ENCODE measurements at places on chromosomes 7 and 10.

DNA sequence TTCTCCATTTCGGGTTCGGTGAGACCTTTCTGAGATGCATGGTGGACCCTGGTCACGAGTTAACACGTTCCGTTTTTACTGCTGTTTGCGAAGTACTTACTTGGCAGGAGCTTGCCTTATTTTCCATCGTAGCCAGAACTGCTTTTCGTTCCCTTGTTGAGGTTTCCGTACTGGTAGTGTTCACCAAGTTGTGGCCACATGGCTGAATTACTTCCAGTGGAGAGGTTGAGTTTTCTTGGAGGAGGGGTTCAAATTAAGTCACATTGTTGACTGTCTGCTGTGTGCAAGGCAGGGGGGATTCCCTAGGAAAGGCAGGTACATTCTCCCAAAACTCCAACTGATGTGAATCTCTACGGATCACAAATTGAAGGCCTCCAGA is 4.0 kb downstream of the MXI1 start:
- no peak for DNase-seq

GRCh38 chr7:16773884-16774283 is 20.3 kb downstream of the TSPAN13 start:
- no peak for DNase-seq

DNA sequence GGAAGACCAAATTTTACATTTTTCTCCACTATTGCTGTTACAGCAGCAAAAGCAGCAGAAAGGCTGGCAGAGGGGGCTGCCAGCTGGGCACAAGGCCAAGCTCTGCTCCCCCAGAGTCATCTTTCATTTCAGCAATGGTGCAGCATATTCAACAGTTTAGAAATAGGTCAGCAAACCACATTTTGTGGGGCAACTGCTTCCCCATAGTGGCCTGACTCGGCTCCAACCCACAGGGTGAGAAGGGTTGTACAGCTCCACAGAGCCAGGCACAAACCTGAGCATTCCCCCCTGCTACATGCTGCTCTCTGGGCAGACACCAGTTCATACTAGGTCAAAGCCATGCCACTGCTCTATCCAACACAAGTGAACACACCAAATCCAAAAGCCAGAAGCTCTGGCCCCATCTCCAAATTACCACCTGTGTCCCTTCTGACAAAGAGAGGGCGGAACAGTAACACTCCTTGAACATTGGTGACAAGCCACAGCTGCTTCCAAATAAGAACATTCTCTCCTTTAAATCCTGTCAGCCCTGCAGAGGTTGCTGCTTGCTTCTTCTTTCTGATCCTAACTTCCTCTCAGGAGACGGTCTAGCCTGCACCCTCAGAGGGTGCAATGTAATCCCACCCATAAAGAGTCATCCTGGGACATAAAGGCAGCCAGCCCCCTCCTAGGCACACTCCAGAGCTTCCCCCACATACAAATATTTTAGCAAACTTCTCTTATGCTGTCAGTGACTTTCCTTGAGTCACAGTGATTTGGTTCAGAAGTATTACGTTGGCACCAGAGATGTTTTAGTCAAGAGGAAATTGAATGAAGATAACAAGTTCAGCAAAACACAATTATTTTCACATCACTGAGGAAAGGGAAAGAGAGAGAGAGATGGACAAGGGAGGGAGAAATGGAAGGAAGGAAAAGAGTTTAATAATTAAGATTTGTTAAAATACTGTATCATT is 39.0 kb upstream of the SLIT1 start:
- DNase-seq: no peak

DNA sequence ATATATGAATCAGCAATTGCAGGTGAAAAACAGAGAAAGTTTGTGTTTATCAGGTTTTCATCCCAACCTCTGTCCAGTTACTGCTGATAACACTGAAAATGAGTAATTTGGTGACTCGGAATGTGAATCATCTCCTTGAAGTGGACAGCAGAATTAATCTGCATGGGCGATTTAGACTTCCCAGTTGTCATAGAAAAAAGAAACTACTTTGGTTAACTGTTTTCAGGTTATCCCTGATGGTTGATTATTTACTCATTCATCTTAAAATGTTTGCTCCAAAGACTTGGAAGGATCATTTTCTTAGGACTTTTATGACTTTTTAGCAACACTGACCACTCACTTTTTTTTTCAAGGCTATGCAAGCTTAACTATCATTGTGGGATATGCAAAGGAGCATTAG is 504.1 kb upstream of the ANKRD30A start:
- no peak for DNase-seq

- DNase-seq: no peak
Observed at GRCh38 chr10:119715628-119716505, 10.0 kb upstream of the INPP5F start.

GRCh38 chr10:77386838-77387237 is 250.8 kb downstream of the KCNMA1 start:
- DNase-seq: peak; percentile 6

DNA sequence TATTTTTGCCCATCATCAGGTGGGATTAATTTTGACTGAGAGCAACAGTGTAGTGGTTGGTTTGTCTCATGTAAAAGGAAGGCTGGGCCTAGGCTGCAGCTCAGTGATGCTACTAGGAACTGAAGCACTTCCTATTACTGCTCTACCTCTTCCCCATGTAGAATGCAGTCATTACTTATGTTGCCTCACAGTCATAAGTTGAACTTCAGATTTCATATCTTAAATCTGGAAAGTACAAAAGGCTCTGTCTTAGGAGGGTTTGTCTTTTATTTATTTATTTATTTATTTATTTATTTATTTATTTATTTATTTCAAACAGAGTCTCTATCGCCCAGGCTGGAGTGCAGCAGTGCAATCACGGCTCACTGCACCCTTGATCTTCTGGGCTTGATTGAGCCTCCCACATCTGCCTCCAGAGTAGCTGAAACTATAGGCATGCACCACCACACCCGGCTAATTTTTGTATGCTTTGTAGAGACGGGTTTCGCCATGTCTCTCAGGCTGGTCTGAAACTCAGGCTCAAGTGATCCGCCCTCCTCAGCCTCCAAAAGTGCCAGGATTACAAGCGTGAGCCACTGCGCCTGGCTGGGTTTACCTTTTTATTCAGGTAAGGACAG is 721.7 kb upstream of the GALNT17 start:
- no peak for DNase-seq

GRCh38 chr10:126422567-126422966 is 34.3 kb upstream of the ADAM12 start:
- no peak for DNase-seq

DNA sequence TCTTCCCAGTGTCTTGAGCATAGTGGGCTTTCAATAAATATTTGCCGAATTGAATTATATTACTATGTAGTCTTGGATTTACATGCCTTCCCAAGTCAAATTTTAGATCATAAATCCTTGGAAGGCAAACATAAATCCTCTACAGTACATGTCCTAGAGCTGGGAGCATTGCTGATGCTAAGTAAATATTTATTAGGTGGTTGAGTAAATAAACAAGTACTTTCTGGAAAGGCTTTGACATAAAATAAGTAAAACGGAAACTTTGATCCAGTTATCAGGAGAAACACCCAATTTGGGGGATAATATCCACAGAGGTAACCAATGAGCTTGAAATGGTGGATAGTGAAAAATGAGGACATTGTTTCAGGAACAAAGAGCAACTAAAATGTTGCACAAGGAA is 162.8 kb upstream of the SVIL start:
- DNase-seq: no peak

DNA sequence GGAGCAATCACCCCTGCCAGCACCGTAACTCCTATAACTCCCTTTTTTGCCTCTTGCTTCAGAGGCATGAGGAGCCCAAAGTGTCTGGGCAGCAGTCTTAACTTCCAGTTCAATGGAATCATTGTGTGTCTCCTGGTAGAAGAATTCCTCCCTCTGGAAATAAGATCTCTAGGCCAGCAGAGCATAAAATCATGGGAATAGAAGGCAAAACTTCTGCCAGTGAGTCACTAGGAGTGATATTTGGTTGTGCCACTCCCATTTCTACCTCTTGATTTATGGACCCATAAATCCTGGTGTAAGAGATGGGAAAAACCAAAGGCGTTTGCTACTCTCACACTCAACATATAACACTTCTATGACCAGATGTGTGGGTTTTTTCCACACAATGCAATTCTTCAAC is 104.9 kb upstream of the FAM180A start:
- DNase-seq: no peak

DNA sequence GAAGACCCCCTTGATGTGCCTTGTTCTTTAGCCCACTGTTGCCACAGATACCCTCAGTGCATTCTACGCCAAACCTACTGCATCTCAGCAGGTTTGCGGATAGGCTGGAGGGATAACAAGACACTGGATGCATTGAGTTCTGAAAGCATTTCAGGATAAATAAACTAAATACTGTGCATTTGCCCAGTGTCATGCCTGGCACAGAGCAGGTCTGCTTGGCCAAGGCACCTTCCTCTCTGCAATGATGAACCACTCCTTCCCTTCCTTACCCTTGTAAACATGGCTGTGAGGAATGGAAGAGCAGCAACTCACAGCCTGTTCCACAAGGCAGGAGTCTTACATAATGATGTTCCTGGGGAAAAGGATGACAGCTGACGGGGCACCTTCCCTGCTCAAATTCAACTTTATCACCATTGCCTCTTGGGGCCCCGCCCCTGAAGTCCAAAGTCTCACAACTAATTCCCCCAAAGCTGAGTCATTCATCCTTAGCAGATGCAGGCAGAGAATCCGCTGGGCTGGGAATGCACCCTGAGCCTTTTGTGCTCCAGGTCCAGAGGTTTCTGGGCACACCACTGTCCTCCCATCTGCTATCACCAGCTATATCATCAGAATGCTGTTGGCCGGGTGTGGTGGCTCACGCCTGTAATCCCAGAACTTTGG is 11.6 kb downstream of the DDX56 start:
- no peak for DNase-seq

DNA sequence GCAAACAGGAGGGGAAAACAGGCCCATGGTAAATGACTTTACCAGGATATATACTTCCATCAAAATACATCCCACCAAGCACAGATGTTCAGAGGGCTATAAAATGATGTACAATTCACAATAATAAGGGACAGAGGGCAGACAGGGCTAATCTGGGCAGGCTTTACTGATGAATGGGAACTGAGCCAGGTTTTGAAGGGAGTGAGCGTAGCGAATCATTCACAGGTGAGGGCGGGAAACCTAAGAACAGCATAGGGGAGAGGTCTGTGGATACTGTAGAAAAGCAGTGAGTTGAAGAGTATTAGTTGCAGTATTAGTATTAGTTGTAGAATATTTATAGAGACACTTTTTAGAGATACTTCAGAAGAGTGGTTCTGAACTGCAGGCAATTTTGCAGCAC is 180.8 kb downstream of the JAZF1 start:
- no peak for DNase-seq

- DNase-seq: no peak
Observed at GRCh38 chr10:75014516-75015230, 96.8 kb upstream of the SAMD8 start.

GRCh38 chr7:71864130-71864529 is 548.0 kb downstream of the CALN1 start:
- DNase-seq: no peak
